GM04504 (cell line): ENCODE measurements at places on chromosomes 5 and 9.

DNA sequence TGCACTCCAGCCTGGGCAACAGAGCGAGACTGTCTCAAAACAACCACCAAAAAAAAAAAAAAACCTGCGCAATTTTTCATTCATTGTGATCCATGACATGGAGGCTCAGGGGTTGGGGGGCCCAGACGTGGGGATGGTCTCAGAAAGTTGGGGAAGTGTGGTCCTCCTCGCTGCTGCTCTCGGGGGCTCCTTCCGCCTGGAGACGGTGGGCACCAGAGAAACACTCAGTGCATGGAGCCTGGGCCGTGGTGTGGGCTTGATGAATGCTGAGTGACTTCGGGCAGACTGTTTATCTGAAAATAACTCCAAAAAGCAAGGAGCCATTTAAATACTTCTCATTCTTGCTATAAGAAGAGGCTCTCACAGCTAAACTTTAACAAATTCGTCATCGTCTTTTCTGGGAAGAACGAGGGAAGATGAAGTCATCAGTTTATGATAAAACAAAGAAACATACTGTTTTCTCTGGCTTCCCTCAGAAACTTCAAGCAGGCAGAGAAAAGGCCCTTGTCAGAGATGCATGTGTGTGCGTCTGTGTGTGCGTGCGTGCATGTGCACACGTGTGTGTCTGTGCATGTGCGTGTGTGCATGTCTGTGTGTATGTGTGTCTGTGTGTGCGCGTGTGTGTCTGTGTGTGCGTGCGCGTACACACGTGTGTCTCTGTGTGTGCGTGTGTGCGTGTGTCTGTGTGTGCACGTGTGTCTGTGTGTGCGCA, 35.0 kb downstream of the RASGEF1C start:
- DNase-seq, result no peak

DNA sequence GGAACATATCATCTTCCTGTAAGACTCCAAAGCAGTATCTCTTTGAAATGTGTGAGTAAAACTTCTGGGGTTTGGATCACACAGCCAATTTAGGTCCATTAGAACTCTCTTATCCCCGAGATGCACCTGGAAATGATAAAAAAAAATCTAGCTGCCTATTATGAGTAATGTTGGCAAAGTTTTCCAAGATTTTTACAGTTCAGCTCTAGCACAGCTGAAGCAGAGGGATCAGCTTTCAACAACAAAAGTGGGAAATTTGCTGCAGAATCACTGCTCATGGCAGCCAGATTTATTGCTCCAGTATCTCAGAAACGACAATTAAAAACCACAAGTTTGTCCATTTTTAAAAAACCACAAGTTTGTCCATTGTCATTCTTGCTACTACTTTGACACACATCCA, 292.2 kb downstream of the IRX2 start:
- DNase-seq, result no peak

- DNase-seq, result no peak
Measured at GRCh38 chr5:119336845-119337580, 18.8 kb upstream of the TNFAIP8 start.

- no peak for DNase-seq
Measured at GRCh38 chr5:6177926-6178325, 200.4 kb downstream of the MED10 start.

GRCh38 chr9:110156902-110157301, 51.1 kb downstream of the C9orf152 start:
- DNase-seq, result peak; percentile 87

- peak; percentile 64 for DNase-seq
Measured at GRCh38 chr9:98314381-98315066, 59.1 kb upstream of the TBC1D2 start.

DNA sequence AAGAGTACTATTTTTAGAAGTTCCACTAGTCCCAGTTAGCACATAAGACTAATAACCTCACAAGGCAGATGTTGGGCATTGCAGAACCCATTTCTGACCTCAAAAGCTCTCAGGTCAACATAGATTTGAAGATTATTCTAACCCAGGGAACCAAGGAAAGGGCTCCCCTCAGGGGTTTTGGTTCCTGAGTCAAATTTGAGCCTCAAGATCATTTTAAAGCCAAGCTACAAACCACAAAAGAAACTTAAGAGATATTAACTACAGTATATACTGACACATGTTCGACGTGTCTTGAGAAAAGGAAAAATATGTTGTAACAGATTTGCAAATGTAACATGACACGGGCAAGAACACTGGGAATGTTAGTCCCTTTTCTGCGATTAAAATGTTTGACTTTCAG, 88.6 kb downstream of the GNAQ start:
- no peak for DNase-seq

- DNase-seq, result no peak
Measured at GRCh38 chr9:69768716-69769115, 8.9 kb upstream of the PTAR1 start.

DNA sequence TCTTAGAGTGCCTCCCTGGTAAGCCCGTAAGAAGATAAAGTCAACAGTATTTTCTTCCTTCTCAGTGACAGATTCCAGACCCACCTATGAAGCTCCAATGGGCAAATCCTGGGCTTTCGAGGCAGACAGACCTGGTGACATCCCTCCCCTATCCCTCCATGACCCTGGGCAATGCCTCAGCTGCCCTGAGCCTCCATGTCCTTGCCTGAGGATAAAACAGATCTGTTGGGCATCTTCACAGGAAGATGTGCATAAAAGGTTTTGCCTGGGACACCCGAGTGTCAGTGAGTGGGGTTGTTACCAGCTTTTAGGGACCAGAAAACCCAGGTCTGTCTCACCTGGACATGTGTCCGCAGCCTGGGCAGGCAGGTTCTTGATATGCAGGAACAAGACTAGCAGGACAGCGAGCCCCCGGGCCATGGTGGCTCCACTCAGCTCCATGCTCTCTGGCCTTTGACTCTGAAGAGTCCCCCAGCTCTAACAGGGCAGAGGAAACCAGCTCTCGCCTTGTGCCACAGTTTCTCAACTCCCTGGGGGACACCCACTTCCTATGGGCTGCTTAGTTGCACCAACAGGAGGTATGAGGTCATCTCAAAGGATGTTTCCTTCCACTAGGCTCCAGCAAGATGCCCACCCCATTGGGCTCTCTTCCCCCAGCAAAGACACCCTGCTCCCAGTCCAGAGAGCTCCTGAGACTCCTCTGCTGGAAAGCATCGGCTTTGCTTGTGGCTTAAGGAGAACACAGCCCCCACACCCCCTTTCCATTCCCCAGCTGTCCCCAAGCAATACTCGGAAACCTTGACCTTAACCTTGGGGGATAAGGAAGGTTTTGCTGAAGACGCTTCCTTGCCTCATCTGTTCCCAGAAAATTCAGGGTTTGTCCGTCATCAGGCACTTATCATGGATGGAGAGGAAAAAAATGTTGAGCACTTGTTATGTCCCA, at the start of gene FCN1:
Gene FCN1 (minus strand): TSS at position 482 of the 943 bp plus-strand sequence. CDS start 41 bp downstream, at position 441.
- no peak for DNase-seq

DNA sequence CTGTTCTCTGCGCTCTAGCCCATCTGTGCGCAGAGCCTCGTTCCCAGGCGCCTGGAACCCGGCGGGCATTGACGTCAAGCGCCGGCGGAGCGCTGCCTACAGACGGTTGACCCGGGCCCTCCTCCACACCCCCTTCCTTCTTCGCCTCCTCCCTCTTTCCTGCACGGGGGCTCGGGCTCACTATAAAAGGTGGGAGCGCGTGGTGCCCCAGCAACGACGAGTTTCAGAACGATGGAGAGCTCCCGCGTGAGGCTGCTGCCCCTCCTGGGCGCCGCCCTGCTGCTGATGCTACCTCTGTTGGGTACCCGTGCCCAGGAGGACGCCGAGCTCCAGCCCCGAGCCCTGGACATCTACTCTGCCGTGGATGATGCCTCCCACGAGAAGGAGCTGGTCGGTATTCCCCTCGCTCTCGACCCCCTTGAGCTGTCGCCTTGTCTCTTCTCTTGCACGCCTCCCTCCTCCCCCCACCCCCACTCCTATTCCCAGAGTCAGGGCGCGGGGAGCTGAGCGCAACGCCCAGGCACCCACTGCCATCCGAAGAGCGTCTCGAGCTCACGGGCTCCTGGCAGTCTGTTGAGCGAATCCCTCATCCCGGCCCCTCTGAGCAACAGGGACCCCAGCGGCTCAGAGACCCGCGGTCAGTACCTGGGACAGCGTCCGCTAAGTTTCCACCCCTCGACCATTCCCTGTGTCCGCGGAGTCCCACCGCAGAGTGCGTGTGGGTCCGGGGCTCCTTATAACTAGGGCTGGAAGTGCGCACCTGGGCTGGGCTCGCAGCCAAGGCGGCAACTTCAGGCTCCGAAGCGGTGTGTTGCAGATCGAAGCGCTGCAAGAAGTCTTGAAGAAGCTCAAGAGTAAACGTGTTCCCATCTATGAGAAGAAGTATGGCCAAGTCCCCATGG, at the start of gene CARTPT:
Gene CARTPT (plus strand): TSS at position 213 of the 902 bp plus-strand sequence. CDS start 19 bp downstream, at position 232.
- no peak for DNase-seq

DNA sequence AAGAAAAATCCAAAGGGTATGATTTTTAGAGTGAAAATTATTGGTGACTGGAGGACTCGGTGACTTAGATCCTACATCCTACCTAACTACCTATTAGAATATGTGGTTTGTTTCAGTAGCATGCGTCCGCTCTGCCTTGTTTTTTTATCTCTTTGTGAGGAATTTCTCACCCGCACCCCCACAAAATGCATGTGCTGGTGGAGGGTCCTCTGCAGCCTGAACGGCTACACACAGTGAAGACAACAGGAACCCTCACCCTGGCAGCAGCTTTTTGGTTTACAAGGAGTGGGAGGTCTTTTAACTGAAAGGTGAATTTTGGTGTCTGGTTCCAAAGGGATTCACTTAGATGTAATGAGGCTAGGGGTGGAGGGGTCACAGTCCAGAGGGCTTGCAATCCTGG, 115.5 kb downstream of the GNA14 start:
- DNase-seq, result no peak

DNA sequence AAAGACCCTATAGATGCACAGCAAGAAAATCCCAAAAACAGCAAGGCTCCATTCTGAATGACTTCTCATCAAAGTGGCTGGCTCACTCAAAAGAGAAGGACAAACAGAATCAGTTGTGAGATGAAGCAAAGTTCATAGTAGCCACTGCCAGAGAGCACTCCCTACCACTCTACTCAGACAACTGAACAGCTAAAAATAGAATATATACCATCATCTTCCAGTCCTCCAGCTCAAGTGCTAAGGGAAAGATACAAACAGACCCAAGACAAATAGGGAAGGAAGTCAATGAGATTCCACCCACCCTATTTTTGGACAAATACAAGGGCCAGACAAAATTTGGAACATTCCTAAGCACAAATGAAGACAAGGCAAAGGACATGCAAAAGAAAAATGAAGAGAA, 20.6 kb downstream of the GNAQ start:
- no peak for DNase-seq

- DNase-seq, result no peak
Measured at GRCh38 chr9:137241490-137242268, 592 bp downstream of the TUBB4B start.

- no peak for DNase-seq
Measured at GRCh38 chr5:157294407-157295091, 28.6 kb downstream of the CYFIP2 start.

DNA sequence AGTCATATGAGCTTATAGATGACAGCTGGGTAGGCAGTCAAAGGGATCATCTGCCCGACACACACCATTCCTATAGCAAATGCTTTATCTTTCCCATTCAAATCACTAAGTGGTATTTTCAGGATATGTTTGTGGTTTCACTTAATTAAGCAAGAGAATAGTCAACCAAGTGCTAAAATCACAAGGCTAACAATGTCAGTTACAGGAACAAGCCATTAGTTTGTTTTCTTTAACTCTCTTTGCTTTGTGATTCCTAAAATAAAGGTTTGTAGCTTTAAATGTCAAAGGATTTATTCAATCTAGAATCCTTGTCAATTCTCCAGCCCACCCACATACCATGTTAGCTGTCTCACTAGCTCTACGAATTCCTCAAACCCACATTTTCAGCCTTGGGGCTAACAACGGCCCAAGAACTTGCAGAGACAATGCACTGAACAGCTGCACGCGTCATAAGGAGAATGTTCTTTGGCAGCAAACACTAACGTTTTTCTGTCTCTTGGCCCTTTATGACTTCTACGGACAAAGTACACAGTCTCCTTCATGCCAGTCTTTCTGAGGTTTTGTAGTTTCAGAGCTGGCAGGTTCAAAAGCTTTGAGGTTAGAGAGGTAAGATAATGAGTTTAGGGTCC, 56.6 kb downstream of the ELAVL2 start:
- DNase-seq, result peak; percentile 42

DNA sequence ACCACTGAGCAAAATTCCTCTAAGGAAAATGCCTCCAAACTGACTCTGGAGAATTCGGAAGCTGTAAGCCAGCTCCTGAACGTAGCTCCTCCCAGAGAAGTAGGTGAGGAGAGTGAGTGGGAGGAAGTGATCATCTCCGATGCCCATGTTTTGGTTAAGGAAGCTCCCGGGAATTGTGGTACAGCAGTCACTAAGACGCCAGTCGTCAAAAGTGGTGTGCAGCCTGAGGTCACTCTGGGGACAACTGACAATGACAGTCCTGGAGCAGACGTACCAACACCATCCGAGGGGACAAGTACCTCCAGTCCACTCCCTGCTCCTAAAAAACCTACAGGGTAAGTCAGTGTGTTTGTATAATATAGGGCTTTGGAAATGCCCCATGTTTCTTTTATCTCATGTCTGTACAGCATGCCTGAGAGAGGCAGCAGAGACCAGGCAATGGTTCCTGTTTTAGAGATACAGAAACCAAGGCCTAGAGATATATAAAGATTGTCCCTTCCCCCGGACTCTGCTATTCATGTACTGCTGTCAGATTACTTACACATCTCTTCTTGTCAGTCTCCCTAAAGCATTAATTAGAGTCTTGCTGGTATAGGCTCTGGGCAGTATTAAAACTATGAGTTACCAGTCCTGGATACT, 23.9 kb downstream of the HMGXB3 start:
- no peak for DNase-seq

DNA sequence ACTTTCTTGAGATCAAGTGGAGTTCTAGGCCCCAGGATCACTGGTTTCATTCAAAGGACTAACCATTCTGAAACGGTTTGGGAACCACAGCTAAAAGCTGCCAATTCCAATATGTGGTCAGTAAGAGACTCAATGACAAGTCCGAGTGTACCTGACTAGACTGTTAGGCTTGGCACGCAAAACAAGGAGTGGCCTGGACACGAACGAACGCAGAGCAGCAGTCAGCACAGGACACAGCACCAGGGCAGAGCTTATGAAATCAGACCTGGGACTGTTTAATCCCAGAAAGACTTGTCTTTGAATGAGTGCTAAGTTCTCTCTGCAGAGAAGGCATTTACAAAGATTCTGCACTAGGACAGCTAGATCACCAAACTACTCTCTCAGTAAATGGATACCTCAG, 213.8 kb downstream of the GAPVD1 start:
- no peak for DNase-seq

- DNase-seq, result no peak
Measured at GRCh38 chr5:171827162-171827561, 41.5 kb downstream of the SMIM23 start.

- DNase-seq, result no peak
Measured at GRCh38 chr9:105257809-105258208, 13.4 kb downstream of the SLC44A1 start.

DNA sequence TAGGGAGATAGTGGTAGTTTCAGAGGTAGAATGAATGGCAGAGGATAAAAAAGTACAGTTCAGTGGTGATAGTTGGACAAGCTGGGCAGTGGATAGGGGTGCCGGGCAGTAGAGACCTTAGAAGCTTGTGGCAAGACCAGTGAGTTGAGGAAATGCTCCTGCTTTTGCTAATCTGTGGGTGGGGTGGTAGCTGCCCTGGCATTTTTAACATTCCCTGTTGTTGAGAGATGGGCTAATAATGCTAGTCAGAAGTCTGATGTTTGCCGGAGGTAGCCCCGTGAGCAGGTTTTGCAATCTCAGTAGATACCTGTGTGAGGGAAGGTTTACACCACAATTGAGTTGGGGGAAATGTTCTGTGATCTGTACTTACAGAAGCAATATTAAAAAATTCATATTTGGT, 91.1 kb downstream of the TRIO start:
- DNase-seq, result no peak
